Right hindlimb (tissue), 1 donor: ENCODE measurements at places on chromosomes 7 and 10.

DNA sequence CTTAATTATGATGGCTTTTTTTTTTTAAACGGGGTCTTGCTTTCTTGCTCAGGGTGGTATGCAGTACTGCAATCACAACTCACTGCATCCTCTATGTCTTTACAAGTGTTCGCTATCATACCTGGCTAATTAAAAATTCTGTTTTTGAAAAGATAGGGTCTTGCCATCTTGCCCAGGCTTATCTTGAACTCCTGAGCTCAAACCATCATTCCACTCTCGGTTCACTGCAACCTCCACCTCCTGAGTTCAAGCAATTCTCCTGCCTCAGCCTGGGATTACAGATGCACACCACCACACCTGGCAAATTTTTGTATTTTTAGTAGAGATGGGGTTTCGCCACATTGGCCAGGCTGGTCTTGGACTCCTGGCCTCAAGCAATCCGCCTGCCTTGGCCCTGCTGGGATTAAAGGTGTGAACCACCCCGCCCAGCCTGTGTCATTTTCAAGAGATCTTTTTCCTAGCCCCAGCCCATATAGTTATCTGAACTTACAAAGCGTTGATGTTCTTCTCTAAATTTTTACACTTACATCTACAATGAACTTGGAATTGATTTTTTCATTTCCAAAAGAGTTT, 6.0 kb downstream of the HNRNPF start:
- no peak for DNase-seq

DNA sequence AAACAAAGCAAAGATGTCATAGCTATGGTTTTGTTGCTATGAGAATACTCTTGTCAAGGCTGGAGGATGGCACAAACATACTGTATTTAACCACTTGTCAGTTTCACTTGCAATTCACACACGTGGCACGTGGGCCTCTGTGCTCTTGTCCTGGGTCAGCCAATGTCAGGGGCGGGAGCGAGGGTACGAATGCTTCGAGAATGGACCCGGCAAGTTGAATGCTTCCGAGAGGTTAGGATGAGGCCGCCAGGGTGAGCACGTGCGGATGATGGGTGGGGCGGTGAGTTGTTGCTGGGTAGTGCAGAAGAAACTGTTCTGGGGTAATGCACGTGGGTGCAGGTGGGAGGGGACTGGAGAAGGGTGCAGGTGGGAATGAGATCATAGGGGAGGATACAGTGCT, 10.4 kb upstream of the OCM2 start:
- no peak for DNase-seq

- DNase-seq = no peak
These were observed 999.1 kb upstream of the MBL2 start for GRCh38 chr10:53771701-53772100.

GRCh38 chr7:11124856-11125559, 151.3 kb downstream of the PHF14 start:
- no peak for DNase-seq

- peak; percentile 46 for DNase-seq
These were observed 90.8 kb downstream of the CHN2 start for GRCh38 chr7:29285444-29285793.

DNA sequence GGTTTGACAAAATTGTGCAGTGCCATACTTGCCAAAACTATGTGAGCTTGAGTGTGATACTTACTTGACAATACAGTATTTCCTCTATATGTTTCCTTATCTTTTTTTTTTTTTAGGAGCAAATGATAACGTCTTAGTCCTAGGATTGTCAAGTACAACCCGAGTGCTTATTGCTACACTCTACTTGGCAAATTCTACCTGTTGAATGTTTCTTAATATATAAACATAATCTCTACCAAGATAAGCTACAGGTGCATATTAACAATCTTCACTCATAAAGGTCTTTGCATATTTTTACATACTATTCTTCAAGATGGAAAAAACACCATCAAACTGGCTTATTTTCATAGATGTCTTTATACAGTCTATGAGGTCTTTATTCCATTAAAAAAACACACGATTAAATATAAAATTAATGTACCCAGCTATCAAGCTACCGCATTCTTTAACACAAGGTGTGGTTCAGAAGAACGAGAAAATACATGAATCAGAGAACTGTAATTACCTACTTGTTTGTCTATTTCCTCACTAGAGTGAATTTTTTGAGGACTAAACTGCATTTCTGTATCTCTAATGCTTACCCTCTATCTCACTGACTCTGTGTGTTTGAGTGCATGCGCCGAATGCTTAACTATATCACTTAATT, 76.1 kb upstream of the PDSS1 start:
- DNase-seq = no peak

DNA sequence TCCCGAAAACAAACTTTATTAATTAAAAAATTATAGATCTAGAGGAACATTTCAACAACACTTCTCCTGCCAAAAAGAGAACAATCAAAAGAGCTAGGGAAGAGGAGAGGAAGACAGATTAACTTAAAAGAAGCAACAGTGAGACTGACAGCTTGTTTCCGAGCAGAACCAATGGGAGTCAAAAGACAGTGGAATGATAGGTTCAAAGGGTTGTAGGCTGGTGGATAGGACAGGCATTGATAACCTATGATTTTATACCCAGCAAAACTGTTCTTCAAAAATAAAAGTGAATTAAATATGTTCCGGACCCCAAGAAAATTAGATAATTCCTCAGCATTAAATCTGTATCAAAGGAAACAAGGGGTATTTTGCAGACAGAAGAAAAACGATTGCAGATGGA, 207.6 kb downstream of the MAD1L1 start:
- no peak for DNase-seq
